ENCODE measurements at places on chromosomes 7 and 10.

GRCh38 chr7:84110400-84110799 lies 84.2 kb downstream of the SEMA3A start:
- no peak for DNase-seq

GRCh38 chr7:143434660-143435059 lies 8.6 kb upstream of the TAS2R60 start:
- DNase-seq, result no peak

- DNase-seq, result no peak
Observed at GRCh38 chr10:127523476-127523875, 25.6 kb upstream of the NPS start.

DNA sequence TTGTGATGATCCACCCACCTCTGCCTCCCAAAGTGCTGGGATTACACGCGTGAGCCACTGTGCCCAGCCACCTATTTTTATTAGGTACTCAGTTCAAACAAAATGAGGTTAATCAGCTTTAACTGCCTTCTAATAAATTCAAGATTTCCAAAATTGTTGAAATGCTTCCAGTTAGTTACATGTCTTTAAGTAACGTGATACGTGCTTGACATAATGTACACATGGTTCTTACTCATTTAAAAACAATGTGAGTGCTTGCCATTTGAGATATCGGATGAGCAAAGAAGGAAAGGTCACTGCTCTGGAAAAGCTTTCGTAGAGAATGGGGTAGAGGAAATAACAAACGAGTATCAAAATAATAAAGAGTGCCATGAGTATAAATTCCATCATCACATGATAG lies 83.6 kb downstream of the KMT2E start:
- DNase-seq, result no peak

- no peak for DNase-seq
Observed at GRCh38 chr7:45075871-45076796, 12.6 kb downstream of the NACAD start.

- DNase-seq, result no peak
Observed at GRCh38 chr10:96814264-96814663, 17.8 kb upstream of the LCOR start.

DNA sequence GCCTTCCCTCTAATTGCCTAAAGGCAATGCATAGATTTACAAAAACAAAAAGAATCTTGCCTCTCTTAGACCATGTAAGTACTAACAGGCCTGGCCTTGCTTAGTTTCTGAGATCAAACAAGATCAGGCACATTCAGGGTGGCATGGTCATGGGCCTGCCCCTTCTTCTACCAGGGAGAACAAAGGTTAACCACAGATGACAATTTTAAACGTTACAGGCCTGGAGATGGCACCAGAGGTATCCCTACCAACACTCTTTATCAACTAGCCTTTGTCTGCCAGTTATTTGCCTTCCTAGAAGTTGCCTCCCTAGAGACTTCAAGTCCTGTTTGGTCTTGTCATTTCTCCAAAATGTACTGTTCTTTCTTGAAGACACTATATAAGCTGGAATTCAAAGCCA lies 252.6 kb downstream of the DOCK4 start:
- no peak for DNase-seq

GRCh38 chr7:114414156-114415063 lies at the start of gene FOXP2:
TSS of gene FOXP2 (plus strand) at chr7:114414815. CDS start at chr7:114426512, 11,697 bp downstream.
- no peak for DNase-seq
